ENCODE measurements at places on chromosomes 16 and 17. TPM values are rescaled to one million over a fixed set of nuclear protein-coding genes. Genes with fewer than 3 reads are reported as not detected.

Gene LPCAT2
- 23.9 TPM for total RNA-seq

Gene TXNDC11
- 34.6 TPM for total RNA-seq

Gene NDRG4
- 14.1 TPM for total RNA-seq

Gene NPIPB9
- total RNA-seq: 1.5 TPM

Gene HBQ1
- total RNA-seq: 0.97 TPM

Gene TEKT3
- not detected for total RNA-seq

Gene C17orf50
- not detected for total RNA-seq
